ENCODE measurements at places on chromosomes 2 and 18.

DNA sequence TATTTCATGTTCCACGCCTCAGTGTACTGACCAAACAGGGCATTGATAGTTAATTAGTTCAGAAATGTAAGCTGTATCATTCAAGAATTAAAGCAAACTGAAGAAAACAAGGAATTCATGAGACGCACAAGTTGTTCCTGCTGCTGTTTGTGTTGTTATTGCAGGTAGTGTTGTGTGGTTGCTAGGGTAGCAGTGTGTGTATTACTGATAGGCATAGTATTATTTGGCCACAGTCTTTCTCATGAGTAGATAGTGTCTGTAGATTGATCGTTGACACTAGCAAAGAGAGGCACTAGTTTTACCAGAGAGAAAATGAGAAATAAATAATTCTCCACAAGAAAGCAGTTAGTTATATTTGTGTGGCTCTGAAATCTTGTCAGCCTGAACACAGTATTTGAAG is 548.6 kb downstream of the LRP1B start:
- no peak for DNase-seq

- DNase-seq: no peak
Observed at GRCh38 chr2:148887350-148888002, 12.4 kb downstream of the KIF5C start.

DNA sequence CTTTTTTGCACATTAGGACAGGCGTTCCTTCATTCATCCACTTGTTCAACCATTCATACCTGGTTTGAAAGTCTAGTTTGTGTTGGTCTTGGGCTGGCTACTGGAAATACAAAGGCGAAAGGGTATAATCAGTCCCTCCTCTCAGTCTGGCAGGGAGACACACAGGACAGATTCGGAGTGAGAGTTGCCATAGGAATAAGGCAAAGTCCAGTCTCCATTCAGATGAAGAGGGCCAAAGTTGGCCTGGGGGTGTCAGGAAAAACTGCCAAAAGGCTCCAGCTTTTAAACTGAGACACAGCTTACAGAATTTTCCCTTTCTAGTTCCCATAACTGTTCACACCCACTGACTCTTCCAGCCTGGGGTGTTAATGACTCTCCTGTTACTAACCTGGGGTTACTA is 96.3 kb upstream of the AQP4 start:
- DNase-seq: no peak

GRCh38 chr2:3294493-3294892 is 83.1 kb downstream of the EIPR1 start:
- DNase-seq: no peak
